ENCODE measurements at places on chromosomes 5 and 9. TPM values are rescaled to one million over a fixed set of nuclear protein-coding genes. Genes with fewer than 3 reads are reported as not detected.

The ACSL6 gene
- 1.6 TPM for total RNA-seq

The NADK2 gene
- 31.6 TPM for total RNA-seq

The COL23A1 gene
- 5.5 TPM for total RNA-seq

The SNX24 gene
- total RNA-seq, result 11.1 TPM

The ALDH1A1 gene
- 24.3 TPM for total RNA-seq

- no peak for DNase-seq
Observed at GRCh38 chr5:156137071-156137869, 189.7 kb upstream of the SGCD start.

- DNase-seq, result no peak
Observed at GRCh38 chr5:126736141-126736540, 40.8 kb upstream of the LMNB1 start.

DNA sequence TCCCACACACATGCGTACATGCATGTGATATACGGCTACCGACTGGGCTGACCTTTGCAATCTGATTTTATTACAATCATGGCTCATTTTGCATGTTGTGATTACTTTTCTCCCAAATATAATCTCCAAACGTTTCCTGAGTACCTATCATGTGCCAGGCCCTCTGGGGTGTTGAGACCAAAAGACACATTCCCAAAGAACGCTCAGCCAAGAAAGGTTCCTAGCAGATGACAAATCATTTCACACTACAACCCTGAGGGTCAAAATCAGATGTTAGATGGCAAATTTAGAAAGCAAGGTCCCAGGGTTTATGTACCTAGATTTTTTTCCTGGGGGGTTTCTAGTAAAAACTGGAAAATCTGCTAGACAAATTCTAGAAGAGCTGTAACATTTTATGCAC is 32.4 kb upstream of the SLC25A51 start:
- no peak for DNase-seq

GRCh38 chr5:62326702-62327101 is 20.7 kb downstream of the KIF2A start:
- DNase-seq, result no peak

DNA sequence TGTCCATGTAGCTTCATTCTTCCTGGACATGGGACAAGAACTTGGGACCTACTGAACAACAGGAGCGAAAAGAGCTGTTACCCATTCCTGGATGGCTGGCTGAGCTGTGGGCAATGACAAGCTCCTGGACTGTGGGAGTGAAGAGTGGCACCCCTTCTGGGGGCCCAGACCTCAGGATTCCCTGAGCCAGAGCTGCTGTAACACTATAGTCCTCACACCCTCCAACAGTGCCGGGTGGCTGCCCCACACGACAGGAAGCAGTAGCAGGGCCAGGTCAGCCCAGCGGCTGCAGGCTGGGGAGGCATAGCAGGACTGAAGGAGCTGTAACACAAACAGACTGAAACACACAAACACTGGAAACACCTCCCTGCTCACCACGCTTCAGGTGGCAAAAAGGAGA is 169.7 kb upstream of the IRX2 start:
- DNase-seq, result no peak

DNA sequence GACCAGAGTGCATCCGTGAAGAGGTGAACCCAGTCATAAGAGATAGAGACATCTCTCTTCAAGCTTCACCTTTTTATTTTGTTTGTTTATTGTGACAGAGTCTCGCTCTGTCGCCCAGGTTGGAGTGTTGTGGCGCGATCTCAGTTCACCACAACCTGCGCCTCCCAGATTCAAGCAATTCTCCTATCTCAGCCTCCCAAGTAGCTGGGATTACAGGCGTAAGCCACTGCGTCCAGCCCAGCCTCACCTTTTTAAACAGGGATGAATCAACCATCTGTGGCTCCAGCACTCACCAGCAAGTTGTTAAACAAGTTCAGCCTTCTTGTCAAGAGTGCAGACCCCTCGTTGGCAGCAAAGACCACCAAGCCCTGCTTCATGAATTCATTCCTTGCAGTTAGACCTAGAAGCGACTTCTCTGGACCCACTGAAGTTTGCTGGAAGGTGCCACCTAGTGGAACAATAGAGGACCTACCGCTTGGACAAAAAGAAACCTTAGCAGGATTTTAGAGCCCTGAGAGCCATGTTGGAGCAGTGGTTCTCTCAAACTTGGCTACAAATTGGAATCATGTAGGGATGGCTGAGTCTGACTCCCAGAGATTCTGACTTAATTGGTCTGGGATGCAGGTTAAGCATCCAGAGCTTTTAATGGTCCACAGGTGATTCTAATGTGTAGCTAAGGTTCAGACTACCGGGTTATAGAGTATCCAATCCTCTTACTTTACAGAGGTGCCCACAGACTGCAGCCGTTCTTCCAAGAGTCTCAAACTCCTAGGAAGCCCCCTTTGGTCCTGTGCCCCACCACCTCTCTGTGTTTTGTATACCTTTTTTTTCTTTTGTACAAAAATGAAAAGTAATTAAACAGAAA is 10.5 kb upstream of the GALNT10 start:
- no peak for DNase-seq

DNA sequence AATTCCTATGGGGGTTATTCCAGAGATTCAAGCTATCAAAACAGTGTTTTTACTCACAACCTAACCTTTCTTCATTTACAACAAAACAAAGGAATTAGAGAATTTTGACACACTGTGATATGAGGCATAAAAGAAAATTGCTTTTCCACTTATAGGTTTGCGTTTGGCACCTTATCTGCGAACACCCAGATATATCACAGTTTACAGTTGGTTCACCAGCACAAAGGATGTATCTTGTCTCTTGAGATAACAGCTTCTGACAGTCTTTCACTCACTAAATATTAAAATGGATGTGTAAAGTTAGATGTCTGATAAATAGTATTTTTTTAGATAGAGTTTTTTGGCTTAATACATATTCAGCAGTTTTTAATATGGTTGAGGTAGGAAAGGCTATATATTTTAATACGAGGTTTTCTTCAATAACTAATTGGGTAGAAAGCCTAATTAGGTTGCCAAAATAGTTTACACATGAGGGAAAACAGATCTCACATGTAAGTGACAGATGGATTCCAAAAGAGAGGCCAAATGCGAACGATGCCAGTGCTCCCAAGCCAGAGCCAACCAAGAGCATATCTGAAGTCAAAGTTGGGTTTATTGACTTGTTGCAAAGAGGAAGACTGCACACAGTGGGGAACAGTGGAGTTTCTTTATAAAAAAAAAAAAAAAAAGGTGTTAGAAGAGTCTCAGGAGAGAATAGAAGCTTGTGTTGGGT is 1495.2 kb downstream of the MAT2B start:
- no peak for DNase-seq

DNA sequence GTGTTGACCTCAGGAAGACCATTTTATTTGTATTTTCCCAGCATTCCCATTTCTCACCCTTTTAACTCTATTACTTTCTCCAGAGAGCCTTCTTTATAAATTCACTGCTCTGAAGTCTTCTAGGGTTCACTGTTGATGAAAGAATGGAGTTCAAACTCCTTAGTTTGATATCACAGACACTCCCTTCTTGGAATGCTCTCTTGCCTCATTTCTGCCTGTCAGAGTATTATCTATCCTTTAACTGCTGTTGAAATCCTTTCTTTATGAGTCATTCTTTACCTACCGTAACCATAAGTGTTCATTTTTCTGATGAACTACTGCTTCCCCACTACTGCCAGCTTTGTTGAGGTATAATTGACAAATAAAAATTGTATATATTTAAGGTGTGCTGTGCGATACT is 4.3 kb downstream of the RIC1 start:
- DNase-seq, result no peak

DNA sequence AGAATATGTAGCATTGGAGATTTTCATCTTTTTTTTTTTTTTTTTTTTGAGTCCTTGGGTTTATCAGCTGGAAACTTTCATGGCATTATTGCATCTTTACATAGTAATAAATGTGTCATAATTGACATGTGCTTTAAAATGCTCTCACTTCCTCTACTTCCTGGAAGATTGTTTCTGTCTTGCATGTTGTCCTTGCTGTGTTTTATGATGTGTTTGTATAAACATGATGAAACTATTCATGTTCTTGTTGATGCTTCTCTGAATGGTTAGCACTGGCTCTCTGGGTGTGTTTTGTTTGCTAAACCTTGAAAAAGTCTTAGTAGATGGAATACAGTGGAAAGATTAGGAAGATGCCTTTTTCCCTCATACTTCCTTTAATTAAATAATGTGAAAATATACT is 87.9 kb downstream of the IQGAP2 start:
- DNase-seq, result no peak

All from left cardiac atrium (tissue), 4 donors.